ENCODE measurements at places on chromosomes 11 and 22.
A peak's percentile ranks its signal among the peaks of the same experiment; 100 is the strongest.

DNA sequence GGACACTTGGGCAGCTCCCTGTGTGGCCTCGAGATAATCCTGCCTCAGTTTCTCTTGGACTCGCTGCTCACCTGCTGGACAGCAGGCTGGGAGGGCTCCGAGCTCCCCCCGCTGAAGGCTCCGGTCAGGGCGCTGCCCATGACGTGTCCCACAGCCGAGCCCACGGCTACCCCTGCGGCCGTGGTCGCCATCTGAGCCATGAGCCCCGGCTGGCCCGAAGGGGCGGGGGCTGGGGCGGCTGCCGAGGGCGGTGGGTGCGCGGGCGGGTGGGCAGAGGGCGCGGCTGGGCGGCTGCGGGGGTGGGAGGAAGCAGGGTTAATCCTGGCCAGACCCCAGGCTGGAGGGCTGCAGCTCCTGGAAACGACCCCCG is 484 bp downstream of the CHCHD10 start:
- DNase-seq = no peak

DNA sequence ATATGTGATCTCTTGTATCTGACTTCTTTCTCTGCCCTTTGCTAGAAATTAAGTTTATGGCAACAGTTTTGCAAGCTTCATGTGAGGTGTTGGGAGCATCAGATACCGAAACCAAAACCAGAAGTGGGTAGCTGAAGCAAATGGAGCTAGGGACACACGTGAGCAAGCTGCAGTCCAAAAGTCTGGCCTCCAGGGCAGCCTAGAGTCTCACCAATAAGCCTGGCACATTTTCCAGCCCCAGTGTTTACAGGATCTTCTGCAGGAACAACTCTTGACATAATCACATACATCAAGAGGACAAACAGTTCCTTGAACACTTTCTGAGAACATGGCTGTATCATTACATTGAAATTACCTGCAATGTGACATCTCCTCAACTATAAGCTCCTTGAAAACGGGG is 114.1 kb downstream of the LARGE1 start:
- no peak for DNase-seq

GRCh38 chr22:49525801-49526535 is 301.7 kb downstream of the BRD1 start:
- peak; percentile 19 for DNase-seq

DNA sequence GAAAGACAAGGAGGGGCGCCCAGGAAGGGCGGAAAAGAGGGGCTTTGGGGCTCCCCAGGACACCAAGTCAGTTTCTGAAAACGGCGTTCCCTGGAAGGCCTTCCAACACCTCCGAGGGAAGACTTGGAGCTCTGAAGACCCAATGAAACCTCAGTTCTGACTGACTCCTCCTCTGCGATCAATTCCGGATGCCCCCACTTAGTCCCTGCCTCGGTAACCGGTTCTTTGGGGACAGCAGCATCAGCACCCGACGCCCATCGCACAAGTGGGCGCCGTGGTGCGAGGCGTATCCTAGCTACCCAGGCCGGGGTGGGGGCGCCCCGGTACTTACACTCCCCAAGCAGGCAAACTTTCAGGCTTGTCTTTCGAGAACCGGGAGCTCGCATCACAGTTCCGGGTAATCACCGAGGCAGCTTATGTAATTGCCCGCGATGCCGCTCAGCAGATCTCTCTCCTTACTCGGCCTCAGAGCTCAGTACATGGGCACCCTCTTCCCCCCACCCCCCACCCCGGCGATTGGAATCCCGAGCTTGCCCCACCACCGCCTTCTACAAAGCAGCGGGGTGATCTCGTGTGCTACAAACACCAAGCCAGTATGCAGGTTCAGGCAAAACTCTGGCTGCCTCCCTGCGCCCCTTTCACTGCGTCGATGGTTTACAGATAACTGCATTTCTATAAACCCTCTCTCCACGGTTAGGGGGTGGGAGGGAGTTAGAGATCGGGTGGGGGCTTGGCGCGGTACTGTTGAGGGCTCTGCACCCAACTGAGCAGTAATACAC is 2.0 kb downstream of the TENM4 start:
- peak; percentile 46 for DNase-seq

- no peak for DNase-seq
Measured at GRCh38 chr11:72738199-72739141, 13.7 kb downstream of the ARAP1 start.

GRCh38 chr22:32910429-32910772 is 108.9 kb downstream of the TIMP3 start:
- no peak for DNase-seq

DNA sequence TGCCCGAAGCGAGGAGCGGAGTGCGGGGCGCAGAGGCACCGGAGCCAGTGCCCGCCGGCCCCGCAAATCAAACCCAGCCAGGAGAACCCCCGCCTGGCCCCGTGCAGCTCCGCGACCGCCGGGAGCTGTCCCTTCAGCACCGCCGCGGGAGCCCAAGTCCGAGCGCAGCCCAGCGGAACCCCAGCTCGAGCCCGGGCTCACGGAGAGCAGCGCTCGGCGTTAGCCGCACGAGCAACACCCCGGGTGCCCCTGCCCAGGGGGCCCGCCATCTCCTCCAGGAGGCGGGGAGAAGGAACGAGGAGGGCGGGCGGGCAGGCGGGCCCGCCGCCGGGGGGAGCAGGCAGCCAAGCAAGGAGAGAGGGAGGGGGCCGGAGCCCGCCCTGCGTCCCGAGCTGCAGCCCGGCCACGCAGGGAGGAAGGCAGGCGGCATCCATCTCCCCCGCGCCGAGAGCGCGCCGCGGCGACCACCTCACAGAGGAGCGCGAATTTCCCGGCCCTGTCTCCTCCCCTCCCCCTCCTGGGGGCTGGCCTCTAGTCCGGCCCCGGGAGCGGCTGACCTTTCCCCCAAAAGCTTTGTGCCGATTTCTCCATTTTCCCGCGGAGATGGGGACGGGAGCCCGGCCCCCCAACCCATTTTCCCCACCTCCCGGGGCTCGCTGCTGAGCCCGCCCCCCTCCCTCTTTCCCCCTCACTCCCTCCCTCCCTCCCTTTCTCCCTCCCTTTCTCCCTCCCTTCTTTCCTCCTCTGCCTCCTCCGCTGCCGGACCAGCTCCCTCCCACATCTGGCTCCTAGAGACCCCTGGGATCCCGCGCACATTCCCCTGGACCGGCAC is 621 bp downstream of the KCNC1 start:
- DNase-seq = no peak

- DNase-seq = no peak
Measured at GRCh38 chr11:31107649-31108048, 261.9 kb downstream of the DCDC1 start.
